ENCODE measurements at places on chromosomes 13 and 19.

- no peak for DNase-seq
These were observed 83.9 kb upstream of the OLFM4 start for GRCh38 chr13:52944697-52945096.

DNA sequence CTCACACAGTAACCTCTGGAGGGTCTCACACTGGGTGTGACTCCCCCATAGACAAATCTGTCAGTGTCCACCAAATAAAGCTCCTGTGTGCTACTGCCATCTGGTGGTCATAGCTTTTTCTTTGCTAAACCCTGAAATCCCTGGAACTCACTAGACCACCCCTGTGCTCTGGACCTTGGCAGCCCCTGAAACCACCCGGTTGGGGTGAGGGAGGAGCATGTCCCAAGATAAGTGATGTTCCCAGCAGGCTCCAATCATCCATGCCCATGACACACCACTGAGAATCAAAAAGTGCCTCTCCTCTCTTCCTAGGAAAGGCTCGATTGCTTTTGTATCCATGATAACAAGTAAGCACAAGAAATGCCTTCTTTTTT lies 6.5 kb upstream of the HSD17B14 start:
- peak; percentile 66 for DNase-seq

GRCh38 chr13:112986946-112987681 lies 18.1 kb downstream of the MCF2L start:
- DNase-seq, result no peak

- no peak for DNase-seq
These were observed 829 bp downstream of the REEP6 start for GRCh38 chr19:1491849-1492170.

- no peak for DNase-seq
These were observed 1.5 kb downstream of the TCF3 start for GRCh38 chr19:1650650-1651567.

Data from Caki2 (cell line).